ENCODE measurements at places on chromosomes 16 and 17.

DNA sequence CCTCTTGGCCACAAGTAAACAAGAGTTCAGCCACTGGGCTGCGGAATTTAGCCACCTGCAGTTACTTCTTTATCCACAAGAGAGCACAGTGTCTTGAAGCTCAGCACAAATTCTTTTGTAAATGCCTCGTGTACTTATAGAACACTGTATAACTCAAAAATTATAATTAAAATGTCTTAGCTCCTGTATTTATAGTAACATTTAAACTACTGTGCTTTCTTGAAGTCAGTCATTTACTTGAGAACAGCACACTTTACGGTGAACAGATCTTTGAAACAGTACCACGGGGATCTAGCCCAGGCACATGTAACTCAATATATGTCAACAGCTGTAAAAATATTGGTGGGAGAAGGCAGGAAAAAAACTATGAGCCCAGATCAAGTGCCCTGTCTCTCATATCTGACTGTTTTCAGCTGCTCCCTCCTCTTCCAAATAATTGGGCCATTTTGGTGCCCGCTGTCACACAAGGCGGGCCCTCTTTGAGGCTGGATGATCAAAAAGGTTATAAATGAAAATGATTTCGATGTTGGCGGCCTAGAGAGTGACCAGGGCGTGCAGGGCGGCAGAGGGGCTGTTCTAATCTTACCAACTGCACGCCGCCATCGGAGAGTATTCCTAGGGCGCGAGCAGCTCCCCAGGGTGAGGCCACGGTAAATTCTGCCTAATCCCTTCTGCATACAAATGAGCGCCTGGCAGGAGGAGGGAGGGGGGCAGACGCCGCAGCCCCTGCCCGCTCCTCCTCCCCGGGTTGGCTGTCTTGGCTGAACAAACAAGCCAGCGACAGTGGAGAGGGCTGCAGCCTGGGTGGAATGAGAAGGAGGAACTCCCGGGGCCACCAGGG, 183.2 kb downstream of the C16orf78 start:
- DNase-seq: no peak

GRCh38 chr16:88007321-88007731, 56.1 kb downstream of the BANP start:
- no peak for DNase-seq

- DNase-seq: no peak
Observed at GRCh38 chr17:79652999-79653643, 42.3 kb upstream of the RBFOX3 start.

DNA sequence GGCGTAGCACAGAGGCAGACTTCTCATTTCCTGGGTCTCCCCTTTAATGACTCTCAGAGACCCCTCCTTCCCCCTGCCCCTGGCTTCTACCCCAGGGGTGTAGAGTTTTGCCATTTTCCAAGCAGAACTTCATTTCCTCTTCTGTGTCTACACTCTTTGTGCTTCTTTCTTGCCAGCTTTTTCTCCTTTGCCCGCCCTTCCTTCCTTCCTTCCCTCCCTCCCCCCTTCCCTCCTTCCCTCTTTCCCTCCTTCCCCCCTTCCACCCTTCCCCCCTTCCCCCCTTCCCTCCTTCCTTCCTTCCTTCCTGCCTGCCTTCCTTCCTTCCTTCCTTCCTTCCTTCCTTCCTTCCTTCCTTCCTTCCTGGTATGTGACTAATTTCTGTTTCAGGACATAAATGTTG, 47.0 kb downstream of the MAPT start:
- DNase-seq: no peak

Data from mucosa of gallbladder (tissue), 1 donor.